Kidney (tissue), 22 donors: ENCODE measurements at places on chromosomes 4 and X. TPM values are rescaled to one million over a fixed set of nuclear protein-coding genes. Genes with fewer than 3 reads are reported as not detected.
A peak's percentile ranks its signal among the peaks of the same experiment; 100 is the strongest.

DNA sequence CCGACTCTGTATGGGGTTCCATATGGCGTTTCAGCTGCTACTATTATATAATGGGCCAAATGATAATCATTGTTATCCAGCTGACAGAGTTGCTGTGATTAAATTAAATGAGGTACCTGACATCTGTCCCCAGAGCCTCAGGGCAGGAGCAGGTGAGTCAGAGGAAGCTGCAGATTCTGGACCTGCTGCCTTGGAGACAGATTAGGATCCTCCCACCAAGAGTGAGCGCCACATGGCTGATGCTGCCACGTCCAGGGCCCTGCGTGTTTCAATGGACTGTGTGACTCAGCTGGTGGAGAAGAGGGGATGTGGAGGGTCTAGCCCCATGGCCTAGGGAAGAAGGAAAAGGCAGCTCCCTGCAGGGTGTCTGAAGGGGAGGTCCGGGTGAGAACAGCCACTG lies 28.3 kb upstream of the UXT start:
- H3K4me1 ChIP-seq = no peaks in the 10 kb centered on the region
- no peaks in the 10 kb centered on the region for H3K36me3 ChIP-seq
- H3K4me3 ChIP-seq = no peak overlapping the region
- no peaks in the 10 kb centered on the region for H3K27me3 ChIP-seq

- no peak overlapping the region for H3K27ac ChIP-seq
- H3K4me1 ChIP-seq = no peaks in the 10 kb centered on the region
- H3K4me3 ChIP-seq = no peak overlapping the region
These were observed 17.0 kb downstream of the SLC9B1 start for GRCh38 chr4:103002551-103002950.

DNA sequence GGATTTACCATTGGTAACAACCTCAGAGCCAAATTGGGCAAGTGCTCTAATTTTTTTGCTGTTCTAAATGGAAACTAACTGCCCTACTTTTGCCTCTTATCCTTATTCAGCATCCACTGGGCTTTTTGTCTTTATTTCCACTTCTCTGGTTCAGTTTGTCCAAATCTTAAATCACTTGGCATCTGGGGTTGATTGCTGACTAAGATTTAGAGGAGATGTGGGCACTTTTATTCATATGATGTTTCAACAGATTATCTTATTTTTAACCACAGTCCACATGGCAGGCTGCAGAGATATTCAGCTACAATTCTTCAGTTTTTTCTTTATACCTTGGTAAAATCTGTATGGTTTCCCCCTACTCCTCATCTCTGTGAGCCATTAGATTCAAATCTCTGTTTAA lies 1161.4 kb upstream of the PCDH7 start:
- H3K4me1 ChIP-seq = no peaks in the 10 kb centered on the region
- no peak for DNase-seq

The GATB gene
- total RNA-seq = 17.0 TPM

- no peaks in the 10 kb centered on the region for H3K36me3 ChIP-seq
- no peaks in the 10 kb centered on the region for H3K4me1 ChIP-seq
- H3K4me3 ChIP-seq = no peak overlapping the region
- H3K27me3 ChIP-seq = no peaks in the 10 kb centered on the region
- DNase-seq = no peak
These were observed 91.3 kb downstream of the MFAP3L start for GRCh38 chr4:169934794-169935429.

DNA sequence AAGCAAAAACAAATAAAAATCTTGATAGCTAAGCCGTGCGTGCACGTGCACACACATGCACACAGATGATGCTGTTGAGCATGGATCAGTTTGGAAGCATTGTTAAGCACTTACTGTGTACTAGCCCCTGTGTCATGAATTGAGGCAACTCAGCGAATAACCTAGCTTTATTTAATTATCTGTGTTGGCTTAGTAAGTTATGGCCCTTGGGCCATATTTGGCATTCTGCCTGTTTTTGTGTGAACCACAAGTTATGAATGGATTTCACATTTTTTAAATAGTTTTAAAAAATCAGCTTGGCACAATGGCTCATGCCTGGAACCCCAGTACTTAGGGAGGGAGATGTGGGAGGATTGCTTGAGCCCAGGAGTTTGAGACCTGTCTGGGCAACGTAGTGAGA lies 113.6 kb upstream of the CBLL2 start:
- no peak for DNase-seq
- no peaks in the 10 kb centered on the region for H3K27me3 ChIP-seq
- no peaks in the 10 kb centered on the region for H3K4me1 ChIP-seq

DNA sequence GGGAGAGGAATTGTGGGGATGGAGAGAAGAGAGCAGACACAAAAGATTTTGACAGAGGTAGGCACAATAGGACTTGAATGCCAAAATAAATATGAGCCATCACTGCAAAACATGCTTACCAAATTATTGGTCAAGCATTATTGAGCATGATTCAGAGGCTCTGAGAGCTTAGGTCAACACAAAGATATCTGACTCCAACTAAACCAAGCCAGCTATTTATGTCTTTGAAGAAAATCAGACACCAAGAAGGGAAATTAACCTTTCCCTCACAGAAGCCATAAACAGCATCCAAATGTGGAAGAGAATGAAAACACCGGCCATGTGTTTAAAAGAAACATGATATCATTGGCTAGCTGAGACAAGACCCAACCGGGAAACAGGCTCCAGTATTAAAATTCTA lies 323.2 kb downstream of the RAB28 start:
- no peaks in the 10 kb centered on the region for H3K4me1 ChIP-seq
- no peaks in the 10 kb centered on the region for H3K27me3 ChIP-seq
- no peak for DNase-seq

DNA sequence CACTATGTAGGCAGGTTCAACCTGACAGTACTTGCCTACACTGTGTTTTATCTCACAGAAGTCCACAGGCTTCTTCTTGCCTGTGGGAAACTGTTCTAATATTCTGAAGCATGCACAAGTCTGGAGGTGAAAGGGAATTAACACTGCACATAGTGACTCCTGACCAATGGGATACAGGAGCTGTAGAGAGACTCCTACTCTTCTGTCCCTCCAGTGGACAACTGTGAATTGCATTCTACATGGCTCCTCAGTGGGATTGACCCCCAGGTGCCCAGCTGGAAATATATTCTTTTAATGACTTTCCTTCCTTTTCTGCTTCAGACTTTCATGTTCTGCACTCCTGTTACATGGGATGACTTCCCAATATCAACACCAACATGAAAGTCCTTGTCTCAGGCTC lies 8.2 kb upstream of the YIPF6 start:
- no peak overlapping the region for H3K4me3 ChIP-seq
- no peaks in the 10 kb centered on the region for H3K36me3 ChIP-seq
- H3K27me3 ChIP-seq = no peaks in the 10 kb centered on the region
- DNase-seq = no peak
- H3K4me1 ChIP-seq = no peaks in the 10 kb centered on the region
- no peak overlapping the region for H3K27ac ChIP-seq

DNA sequence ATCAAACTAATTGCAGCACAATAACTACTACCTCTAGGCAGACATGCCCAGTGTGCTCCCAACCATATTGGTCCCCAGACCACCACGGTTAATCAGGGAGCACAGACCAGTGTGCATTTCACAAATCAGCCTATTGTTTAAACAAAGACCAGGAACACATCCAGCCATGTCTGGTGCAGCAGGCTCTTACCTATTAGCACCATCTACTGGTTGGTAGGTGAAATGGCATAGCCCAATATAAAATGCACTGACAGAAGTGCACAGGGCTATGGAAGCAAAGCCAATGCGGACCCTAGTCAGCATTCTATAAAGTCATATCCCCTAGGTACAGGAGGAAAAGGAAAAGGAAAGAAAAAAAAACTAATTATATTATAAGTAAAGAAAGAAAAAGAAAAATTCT lies 15.5 kb upstream of the CYLC1 start:
- H3K4me3 ChIP-seq = no peak overlapping the region
- H3K27ac ChIP-seq = no peak overlapping the region
- H3K27me3 ChIP-seq = no peaks in the 10 kb centered on the region

GRCh38 chr4:108169664-108170063 lies 932 bp upstream of the LEF1 start:
- H3K27ac ChIP-seq = no peak overlapping the region
- no peaks in the 10 kb centered on the region for H3K4me1 ChIP-seq
- no peak for DNase-seq
- no peaks in the 10 kb centered on the region for H3K36me3 ChIP-seq

DNA sequence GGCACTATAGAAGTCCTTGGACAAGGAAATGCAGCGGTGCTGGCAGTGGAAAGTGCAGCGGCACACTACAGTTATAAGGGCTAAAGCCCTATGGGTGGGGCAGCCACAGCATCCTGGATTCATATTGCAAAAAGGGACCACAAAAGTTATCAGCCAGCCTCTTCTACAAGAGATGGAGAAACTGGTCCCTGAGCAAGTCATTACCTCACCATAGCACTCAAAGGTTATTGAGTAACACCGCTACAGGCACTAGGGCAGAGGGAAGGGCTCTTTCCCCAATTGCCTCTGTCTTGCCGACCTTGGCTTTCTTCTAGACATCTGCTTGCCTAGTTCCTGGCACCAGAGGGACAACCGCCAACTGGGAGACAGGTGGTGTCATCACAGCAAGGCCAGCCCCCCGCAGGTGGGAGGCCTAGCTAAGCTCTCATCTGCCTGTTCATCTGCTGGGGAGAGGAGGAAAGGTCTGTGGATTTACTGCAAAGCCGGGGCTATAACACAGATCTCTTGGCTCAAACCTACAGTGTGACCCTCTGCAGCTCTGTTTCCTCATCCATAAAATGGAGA lies 600.0 kb downstream of the BCOR start:
- H3K36me3 ChIP-seq = no peaks in the 10 kb centered on the region
- no peak for DNase-seq
- no peaks in the 10 kb centered on the region for H3K4me1 ChIP-seq
- H3K4me3 ChIP-seq = no peak overlapping the region
- no peak overlapping the region for H3K27ac ChIP-seq

DNA sequence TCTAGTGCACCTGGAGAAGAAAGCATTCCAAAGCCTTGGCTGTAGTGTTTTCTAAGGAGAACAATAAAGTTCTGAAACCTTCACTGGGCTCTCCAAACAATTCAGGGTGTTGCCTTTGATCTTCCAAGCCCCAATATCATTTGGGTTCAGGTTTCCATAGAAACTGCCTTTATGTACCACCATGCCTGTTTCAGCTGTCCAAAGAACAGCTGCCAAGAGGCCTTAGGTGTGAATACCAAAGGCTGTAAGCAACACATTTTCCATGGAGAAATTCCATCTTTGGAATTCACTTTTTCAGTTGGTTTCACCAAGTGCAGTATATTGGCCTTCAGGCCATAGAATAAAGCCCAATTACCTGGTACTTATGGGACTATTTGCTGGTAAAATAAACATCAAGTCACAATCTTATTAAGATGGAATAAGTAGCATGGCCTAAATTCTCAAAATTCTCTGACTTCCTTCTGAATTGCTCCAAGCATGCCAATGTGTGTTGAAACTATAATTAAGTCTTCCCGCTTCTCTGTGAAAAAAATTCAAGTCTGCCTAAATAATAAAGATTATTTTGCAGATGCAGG lies 61.9 kb downstream of the COX18 start:
- H3K4me3 ChIP-seq = no peak overlapping the region
- no peaks in the 10 kb centered on the region for H3K27me3 ChIP-seq
- H3K4me1 ChIP-seq = no peaks in the 10 kb centered on the region
- DNase-seq = no peak
- no peaks in the 10 kb centered on the region for H3K36me3 ChIP-seq

DNA sequence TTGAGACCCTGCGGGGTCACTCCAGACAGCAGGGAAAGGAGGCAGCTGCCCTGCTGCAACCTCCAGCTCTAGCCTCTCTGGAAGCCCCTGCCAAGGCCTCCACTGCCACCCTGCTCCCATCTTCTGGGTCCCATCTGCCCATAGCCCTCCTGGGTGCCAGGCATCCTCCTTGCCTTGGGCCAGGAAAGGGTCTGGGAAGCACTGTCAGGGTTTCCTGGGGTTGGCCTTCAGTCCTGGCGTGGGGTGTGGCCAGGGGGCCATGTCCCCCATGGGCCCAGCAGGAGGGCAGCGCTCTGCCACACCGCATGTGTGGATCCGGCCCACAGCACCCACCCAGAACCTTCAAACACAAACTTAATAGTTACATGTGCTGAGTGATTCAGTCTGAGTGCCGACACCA lies 3.4 kb upstream of the CPLX1 start:
- H3K36me3 ChIP-seq = no peaks in the 10 kb centered on the region
- no peak for DNase-seq
- no peak overlapping the region for H3K4me3 ChIP-seq
- H3K27ac ChIP-seq = no peak overlapping the region

- H3K27ac ChIP-seq = no peak overlapping the region
- DNase-seq = no peak
- H3K4me1 ChIP-seq = no peaks in the 10 kb centered on the region
- H3K36me3 ChIP-seq = no peaks in the 10 kb centered on the region
- no peak overlapping the region for H3K4me3 ChIP-seq
These were observed 103.6 kb upstream of the ADGRG2 start for GRCh38 chrX:19225909-19226308.

DNA sequence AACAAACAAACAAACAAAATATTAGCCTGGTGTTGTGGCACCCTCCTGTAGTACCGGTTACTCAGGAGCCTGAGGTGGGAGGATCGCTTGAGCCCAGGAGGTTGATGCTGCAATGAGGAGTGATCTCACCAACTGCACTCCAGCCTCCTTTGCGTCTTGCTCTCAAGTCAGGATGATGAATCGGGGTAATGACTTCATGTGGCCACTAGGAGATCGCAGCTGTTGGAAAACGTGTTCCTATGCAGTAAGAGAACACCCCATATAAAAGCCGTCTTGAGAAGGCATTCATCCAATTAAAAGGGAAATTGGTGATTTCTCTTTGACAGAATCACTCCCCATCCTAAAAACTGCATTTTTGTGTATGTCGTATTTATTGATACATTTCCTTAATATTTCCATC lies 6.9 kb downstream of the CCNB3 start:
- H3K36me3 ChIP-seq = no peaks in the 10 kb centered on the region
- H3K27me3 ChIP-seq = no peaks in the 10 kb centered on the region
- H3K27ac ChIP-seq = no peak overlapping the region
- no peak for DNase-seq
- H3K4me1 ChIP-seq = no peaks in the 10 kb centered on the region
- no peak overlapping the region for H3K4me3 ChIP-seq

GRCh38 chrX:119067023-119067739 lies 5.6 kb upstream of the CT47C1 start:
- DNase-seq = peak; percentile 41
- H3K36me3 ChIP-seq = no peaks in the 10 kb centered on the region
- no peaks in the 10 kb centered on the region for H3K4me1 ChIP-seq
- no peak overlapping the region for H3K4me3 ChIP-seq
- no peak overlapping the region for H3K27ac ChIP-seq

The HTRA3 gene
- 1.7 TPM for total RNA-seq
